ENCODE measurements at places on chromosomes 1 and 21. TPM values are rescaled to one million over a fixed set of nuclear protein-coding genes. Genes with fewer than 3 reads are reported as not detected.

GNG4 gene
- total RNA-seq, result 9.0 TPM

GRCh38 chr21:31922881-31923280 is 50.1 kb downstream of the HUNK start:
- DNase-seq, result no peak

CCDC181 gene
- total RNA-seq, result 1.1 TPM

DNA sequence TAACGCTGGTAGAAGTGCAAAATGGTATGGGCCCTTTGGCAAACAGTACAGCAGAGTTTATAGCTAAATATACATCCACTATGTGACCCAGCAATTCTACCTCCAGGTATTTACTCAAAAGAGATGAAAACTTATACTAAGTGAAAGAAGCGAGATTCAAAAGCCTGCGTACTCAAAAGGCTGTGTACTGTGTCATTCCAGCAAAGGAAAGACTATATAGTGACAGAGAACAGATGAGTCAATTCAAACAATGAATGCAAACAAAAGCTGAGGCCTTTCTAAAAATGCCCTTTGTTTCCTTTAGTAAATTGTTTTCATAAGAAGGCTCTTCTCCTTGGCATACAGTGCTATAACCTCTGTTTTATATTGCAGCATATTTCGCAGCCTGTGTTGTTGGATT is 268.8 kb upstream of the CSF3R start:
- no peak for DNase-seq

SEMA6C gene
- total RNA-seq, result 1.1 TPM

GRCh38 chr1:112141923-112142322 is 152.5 kb upstream of the KCND3 start:
- no peak for DNase-seq

DNA sequence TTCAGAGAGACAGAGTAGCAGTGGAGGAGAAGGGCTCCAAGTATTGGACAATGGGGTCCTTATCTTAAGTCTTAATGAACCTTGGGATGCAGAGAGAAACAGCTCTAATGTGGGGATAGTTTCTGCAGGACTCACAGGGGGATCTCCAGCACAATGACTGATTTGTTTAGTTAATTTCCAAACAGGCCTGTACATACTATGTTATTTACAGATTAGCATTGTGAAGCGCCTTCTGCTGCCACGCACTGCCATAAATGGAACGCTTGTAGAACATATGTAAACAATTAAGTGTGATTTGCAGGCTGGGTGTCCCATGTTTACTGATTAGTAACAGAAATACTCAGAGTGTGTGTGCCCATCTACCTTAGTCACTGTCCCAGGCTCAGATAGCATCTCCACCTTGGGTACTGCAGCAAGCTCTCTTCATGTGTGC is 56.1 kb downstream of the NTPCR start:
- no peak for DNase-seq

MCOLN2 gene
- total RNA-seq, result 2.3 TPM

DNA sequence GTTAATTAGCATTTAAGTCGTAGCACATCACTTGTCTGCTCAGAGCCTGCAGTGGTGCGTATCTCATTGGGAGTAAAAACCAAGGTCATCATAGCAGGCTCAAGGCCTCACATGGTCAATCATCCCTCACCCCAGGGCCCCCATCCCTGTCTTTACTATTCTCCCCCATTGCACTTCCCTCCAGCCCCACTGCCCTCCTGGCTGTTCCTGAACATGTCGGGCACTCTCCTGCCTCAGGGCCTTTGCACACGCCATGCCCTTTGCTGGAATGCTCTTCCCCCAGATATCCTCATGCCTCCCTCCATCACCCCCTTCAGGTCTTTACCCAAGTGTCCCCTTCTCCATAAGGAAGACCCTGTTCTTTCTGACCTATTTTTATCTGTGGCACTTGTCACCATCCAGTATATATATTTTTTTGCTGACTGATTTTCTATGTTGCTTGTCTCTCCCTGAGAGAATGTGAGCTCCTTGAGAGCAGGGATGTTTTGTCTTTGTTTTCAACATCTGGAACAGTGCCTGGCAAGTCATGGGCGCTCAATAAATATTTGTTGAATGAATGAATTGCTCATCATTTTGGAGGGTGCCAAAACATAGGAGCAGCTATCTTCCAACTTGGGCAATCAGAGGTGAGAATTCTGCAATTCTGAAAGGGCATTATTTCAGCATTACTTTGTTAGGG is 74.1 kb upstream of the POU3F1 start:
- DNase-seq, result no peak

Data from H4 (cell line).